ENCODE measurements at places on chromosomes 11 and 22.

DNA sequence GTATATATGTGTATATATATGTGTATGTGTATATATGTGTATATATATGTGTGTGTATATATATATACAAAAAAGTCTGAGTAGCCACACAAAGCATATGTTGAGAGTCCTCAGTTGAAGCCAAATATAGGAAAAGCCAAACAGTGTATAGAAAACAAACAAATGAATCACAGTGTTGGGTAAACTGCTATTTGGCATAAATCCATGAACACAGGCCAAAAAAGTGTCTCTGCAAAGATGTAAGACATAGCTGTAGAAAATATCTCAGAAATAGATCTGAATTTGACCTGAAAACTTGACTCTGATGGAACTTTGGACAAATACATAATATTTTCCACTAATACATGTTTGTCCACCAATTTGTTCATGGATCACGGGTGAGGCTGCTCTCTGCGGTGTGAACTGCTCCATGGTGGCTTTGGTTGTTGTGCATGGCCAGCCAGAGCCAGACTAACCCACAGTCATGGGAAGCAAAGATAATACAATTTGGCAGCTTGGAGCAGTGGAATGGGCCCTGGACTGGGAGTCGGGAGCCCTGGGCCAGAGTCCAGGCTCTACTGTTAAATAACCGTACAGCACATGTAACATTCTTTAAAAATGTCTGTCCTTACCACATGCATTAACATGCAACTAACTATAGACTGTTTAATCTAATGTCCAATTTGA is 76.9 kb upstream of the EED start:
- H3K36me3 ChIP-seq: no peaks in the 10 kb centered on the region
- H3K4me3 ChIP-seq: no peak overlapping the region
- H3K27me3 ChIP-seq: no peaks in the 10 kb centered on the region
- DNase-seq: no peak
- H3K4me1 ChIP-seq: no peaks in the 10 kb centered on the region

- H3K27me3 ChIP-seq: peaks cover 27% of the 10 kb centered on the region
- no peak overlapping the region for H3K4me3 ChIP-seq
- H3K4me1 ChIP-seq: no peaks in the 10 kb centered on the region
- no peaks in the 10 kb centered on the region for H3K36me3 ChIP-seq
Measured at GRCh38 chr22:49257551-49257961, 570.1 kb downstream of the BRD1 start.

- H3K4me3 ChIP-seq: no peak overlapping the region
- no peak for DNase-seq
- no peaks in the 10 kb centered on the region for H3K27me3 ChIP-seq
- peaks cover 3% of the 10 kb centered on the region for H3K4me1 ChIP-seq
- H3K36me3 ChIP-seq: peaks cover 20% of the 10 kb centered on the region
Measured at GRCh38 chr22:29641700-29642330, 38.4 kb downstream of the NF2 start.

DNA sequence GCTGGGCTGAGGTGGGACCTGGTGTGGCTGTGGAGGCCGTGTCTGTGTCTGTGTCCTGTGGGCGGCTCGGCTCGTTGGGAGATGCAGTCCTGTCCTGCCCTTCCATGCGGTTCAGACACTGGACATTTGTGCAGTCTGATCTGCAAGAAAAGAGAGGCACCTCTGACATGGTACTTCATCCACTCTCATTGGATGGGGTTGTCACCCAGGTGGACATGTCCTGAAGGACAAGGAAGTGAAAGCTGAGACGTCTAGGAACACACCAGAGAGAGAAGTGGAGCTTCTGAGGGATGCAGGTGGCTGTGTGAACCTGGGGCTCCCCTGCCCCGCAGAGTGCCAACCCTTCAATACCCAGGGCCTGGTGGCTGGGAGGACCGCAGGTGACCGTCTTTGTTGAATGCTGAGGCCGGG is 18.4 kb downstream of the TBX1 start:
- no peak overlapping the region for H3K4me3 ChIP-seq
- peaks cover 18% of the 10 kb centered on the region for H3K4me1 ChIP-seq
- no peaks in the 10 kb centered on the region for H3K36me3 ChIP-seq
- no peak for DNase-seq

GRCh38 chr22:45470871-45471270 is 31.8 kb upstream of the FBLN1 start:
- H3K4me3 ChIP-seq: no peak overlapping the region
- H3K36me3 ChIP-seq: no peaks in the 10 kb centered on the region
- H3K27me3 ChIP-seq: peaks cover 5% of the 10 kb centered on the region
- no peak overlapping the region for H3K27ac ChIP-seq

DNA sequence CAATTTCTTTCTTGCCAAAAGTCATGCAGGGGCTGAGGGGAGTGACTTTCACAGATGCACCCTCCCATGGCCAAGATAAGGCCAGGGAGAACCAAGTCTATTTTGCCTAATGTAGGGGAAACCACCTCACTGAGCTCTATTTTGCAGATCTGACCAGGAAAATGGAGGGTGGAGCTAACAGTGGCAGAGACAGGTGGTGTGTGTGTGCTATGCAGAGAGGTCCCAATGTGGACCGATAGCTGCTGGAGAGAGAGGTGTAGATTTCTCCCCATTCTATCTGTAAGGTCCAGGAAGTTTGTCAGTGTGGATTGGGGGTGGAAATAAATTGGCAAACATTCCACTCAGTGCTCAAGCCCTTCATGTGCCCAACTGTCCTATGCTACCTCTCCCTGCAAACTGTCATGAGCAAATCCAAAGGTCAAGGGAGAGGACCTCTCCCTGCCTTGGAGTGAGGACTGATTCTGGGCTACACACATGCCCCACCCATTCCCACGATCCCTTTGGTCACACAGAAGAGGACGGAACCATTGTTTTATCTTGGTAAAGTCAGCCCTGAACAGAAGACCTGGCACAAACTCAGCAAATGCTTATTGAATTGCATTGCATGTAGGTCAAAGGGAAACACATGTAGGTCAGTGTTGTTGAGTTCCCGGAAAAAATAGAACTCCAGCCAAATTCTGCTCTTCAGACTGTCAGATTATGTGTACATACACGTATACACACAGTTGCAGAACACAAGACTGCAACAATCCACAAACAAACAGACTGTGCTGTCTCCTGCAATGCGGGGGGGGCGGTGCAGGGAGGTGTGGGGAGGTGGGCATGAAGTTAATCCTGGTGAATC is 65.9 kb downstream of the C11orf58 start:
- no peak overlapping the region for H3K4me3 ChIP-seq
- H3K27ac ChIP-seq: no peak overlapping the region
- no peaks in the 10 kb centered on the region for H3K36me3 ChIP-seq

DNA sequence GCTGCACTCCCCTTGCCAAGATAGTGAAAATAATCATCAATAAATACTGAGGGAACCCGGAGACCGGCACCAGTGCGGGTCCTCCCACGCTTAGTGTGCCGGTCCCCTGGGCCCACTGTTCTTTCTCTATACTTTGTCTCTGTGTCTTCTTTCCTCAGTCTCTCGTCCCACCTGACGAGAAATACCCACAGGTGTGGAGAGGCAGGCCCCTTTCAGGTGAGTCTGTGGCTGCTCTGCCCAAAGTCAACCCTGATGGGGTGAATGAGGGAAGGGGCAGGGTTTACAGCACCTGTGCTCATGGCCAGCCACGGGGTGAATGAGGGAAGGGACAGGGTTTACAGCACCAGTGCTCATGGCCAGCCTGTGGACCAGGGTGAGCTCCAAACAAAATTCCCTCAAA is 4.7 kb downstream of the BET1L start:
- H3K27ac ChIP-seq: peak overlapping the region; percentile 90
- H3K36me3 ChIP-seq: no peaks in the 10 kb centered on the region
- H3K27me3 ChIP-seq: no peaks in the 10 kb centered on the region
- no peak for DNase-seq

Measured in naive thymus-derived CD8-positive, alpha-beta T cell (primary cell).